ENCODE measurements at places on chromosomes 4 and X.
A peak's percentile ranks its signal among the peaks of the same experiment; 100 is the strongest.

DNA sequence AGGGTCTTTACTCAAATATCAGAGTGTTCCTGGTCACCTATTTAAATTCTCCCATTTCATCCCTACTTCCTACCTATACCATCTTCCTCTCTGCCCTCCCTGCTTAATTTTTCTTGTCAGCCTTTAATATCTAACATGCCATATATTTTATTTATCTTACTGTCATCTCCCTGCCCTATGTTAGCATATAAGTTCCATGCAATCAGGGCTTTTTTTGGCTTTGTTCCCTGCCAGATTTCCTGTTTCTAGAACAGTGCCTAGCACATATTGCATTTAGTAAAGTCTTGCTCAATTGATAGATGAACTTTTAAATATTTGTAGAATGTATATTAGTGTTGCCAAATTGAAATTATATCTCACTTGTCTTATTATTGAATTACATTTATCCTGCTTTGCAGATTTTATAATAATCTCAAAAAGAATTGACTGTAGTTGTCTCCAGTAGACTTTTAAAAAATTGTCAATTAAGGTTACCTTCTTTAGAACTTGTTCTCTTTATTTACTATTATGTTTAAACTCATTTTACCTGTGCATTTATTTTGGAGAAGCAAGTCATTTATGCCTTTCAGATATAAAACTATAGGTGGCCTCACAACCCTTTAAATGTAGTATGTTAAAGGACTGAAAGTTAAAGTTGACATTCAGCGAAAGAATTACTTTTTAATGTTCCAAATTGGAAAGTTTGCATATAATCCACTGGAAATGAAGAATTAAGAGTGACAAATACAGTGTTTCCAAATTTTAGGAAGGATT lies 108.2 kb upstream of the BMPR1B start:
- DNase-seq, result no peak

GRCh38 chr4:89889289-89889688 lies 5.4 kb upstream of the MMRN1 start:
- DNase-seq, result no peak

GRCh38 chr4:141078871-141079270 lies 54.4 kb downstream of the RNF150 start:
- no peak for DNase-seq

- peak; percentile 48 for DNase-seq
Measured at GRCh38 chrX:118824173-118824730, 628 bp downstream of the ZCCHC12 start.

DNA sequence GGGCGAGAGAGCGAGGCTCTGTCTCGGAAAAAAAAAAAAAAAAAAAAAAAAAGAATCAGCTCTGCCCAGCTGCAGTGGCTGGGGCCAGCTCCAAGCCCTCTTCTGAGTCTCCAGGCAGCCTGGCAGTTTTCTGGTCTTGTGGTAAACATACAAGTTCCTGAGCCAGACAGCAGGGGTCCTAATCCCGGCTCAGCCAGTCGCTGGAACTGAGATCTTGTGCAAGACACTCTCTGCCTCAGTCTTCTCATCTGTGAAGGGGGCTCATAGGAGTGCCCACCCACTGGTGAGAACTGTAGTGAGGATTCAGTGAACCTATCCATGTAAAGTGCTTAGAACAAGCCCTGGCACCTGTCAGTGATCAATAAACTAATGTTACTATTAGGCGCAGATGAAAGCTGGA lies 41.8 kb downstream of the C4orf50 start:
- no peak for DNase-seq

DNA sequence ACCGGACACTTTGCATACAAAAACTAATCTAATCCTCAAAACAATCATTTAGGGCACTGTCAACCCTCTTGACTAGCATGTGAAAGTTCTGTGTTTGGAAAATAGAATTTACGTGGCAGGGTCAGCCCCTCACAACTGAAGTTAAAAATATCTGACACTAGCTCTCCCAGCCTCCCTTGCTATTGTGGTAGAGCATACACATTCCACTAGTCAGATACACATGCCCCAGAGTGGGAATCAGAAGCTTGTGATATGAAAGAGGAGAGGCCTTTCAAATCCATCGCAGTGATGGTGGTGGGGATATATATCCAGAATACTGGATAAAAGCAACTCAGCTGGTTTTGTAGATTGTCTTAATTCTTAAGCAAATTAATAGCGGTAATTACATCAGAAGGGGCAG lies 205.7 kb upstream of the IL15 start:
- no peak for DNase-seq

- DNase-seq, result no peak
Measured at GRCh38 chr4:111811661-111812060, 333.6 kb upstream of the FAM241A start.

- no peak for DNase-seq
Measured at GRCh38 chr4:145483514-145483913, 1.9 kb downstream of the SMAD1 start.

- DNase-seq, result no peak
Measured at GRCh38 chr4:169337510-169337909, 66.8 kb upstream of the SH3RF1 start.

GRCh38 chr4:38664706-38665401 lies 855 bp downstream of the KLF3 start:
- peak; percentile 72 for DNase-seq

GRCh38 chr4:2075987-2076907 lies 17.1 kb downstream of the NAT8L start:
- no peak for DNase-seq

DNA sequence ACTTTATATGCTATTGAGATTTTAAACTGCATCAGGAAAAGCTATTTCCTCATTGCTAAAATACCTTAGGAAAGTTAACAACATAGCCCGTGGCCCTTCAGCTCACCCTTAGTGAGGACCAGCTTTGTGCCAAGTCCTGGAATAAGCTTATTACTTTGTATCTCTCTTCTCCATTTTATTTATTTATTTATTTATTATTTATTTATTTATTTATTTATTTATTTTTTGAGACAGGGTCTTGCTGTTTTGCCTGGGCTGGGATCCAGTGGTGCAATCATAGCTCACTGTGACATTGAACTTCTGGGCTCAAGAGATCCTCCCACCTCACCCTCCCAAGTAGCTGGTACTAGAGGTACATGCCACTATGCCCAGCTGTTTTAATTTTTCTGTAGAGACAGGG lies 6.3 kb downstream of the RHOXF1 start:
- DNase-seq, result no peak

GRCh38 chr4:74109870-74110605 lies 11.0 kb upstream of the CXCL2 start:
- DNase-seq, result no peak

- DNase-seq, result no peak
Measured at GRCh38 chrX:136812286-136812685, 31.6 kb upstream of the ARHGEF6 start.

DNA sequence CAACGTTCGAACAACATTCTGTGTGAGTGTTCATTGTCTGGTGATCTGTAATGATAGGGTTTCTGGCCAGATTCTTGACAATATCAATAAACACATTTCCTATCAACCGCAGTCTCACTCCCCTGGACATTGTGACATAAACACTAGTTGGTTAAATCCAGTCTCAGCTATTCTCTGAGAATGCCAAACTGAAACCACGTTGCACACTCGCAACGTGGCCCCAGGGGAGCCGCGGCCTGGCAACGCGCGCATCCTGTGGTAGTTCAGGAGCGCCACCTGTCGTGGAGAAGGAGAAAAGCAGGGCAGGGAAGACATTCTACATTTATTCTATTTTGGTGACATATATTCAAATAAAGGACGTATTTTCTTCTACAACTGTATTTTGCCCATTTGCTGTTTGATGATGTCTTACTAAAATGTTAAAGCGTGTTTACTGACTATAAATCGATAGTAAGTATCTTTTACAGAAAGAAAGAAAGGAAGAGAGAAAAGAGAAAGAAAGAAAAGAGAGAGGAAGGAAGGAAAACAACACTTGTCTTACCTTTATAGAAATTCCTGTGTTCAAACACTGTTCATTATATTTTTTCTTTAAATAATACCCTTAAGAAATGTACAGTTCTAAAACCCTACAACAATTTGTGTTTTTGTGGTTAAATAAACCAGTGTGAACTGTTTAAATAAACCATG lies 738.3 kb upstream of the FRG1 start:
- peak; percentile 72 for DNase-seq

- no peak for DNase-seq
Measured at GRCh38 chrX:133376422-133376821, 38.9 kb downstream of the GPC4 start.

GRCh38 chr4:15531792-15532191 lies 62.1 kb downstream of the CC2D2A start:
- DNase-seq, result no peak

DNA sequence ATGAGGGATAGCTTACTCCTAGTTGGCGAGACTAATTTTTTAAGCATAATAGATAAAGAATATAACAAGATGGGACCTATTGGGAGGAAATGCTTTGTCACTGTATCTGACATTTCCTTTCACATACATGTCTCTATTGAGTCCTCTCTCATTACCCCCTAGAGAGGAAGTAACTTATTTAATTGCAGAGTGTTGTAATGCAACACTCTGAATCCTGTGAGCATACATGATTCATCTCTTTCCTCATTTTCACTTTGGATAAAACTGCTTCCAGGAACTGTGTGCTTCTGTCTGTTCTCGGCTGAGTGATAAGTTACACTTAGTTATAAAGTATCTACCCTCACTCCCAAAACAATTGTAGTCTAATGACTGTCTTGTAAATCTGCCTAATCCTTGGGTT lies 266.1 kb upstream of the ANXA10 start:
- DNase-seq, result no peak

GRCh38 chr4:71609167-71609566 lies 174.7 kb downstream of the GC start:
- no peak for DNase-seq

- DNase-seq, result no peak
Measured at GRCh38 chr4:1373892-1374705, 27.1 kb downstream of the UVSSA start.

GRCh38 chrX:103688946-103689345 lies 2.4 kb upstream of the MORF4L2 start:
- DNase-seq, result no peak

DNA sequence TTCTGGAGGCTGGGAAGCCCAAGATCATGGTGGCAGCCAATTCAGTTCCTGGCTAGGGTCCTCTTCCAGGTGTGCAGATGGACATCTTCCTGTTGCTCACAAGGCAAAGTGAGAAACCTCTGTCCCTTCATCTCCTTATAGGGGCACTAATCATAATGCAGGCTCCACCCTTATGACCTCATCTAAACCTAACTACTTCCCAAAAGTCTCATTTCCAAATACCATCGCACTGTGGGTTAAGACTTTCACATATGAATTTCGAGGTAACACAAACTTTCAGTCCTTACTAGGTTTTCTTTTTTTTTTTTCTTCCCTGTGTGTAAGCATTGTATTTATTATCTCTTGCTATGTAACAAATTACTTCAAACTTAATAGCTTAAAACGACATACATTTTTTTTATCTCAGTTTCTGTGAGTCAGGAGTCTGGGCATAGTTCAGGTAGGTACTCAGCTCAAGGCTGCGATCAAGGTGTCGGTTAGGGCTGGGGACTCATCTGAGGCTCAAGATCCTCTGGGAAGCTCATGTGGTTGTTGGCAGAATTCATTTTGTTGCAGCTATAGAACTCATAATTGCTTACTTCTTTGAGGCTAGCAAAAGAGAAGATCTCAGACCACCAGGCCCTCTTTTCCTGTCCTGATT lies 204.7 kb upstream of the STK26 start:
- DNase-seq, result no peak

DNA sequence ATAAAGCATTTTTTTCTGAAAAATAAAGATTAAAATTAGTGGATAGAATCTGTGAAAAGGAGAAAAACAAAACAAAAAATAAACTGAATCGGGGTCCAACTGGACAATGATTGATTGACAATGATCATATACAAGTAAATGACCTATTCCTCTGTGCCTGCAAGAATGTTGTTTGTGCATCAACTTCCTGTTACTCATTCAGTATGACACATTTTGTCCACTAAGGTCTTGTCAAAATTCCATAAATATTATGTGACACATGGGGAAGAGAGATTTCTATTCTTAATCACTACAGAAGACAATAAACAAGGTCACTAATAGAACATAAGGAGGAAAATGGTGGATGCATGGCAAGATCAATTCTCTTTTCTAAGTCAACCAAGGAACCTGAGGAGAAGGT lies 54.9 kb downstream of the F8 start:
- no peak for DNase-seq

DNA sequence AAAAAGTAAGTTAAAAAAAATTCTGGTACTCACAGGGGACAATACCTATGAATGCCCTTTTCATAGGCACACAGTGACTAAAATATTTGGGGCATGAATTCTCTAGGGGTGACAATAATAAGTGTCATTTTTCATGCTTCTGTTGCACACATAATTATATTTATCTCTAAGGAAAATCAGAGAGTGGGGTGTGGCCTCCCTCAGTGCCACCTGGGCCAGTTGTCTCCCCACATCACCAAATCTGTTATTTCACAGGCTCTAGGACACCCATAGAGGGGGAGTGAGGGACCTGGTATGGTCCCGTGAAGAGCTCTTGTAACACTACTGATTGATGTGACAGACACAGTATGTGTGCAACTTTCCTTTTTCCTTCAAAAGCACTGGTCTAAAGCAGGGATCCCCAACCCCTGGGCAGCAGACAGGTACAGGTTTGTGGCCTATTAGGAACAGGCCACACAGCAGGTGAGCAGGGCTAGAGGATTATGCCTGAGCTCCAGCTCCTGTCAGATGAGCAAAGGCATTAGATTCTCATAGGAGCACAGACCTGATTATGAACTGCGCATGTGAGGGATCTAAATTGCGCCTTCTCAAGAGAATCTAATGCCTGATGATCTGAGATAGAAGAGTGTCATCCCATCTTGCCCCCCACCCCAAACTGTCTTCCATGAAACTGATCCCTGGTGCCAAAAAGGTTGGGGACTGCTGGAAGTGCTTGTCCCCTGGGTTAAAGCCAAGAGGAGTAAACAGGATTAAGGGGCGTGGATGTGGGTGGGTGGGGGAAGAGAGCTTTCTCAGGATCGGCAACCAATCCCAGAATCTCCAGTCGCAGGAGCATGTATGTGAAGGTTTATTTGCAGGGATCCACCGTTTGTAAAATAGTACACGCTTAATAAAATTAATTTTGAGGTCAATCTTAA lies 856 bp downstream of the SLC9B1 start:
- no peak for DNase-seq

- no peak for DNase-seq
Measured at GRCh38 chrX:105869701-105870100, 47.4 kb downstream of the NRK start.

DNA sequence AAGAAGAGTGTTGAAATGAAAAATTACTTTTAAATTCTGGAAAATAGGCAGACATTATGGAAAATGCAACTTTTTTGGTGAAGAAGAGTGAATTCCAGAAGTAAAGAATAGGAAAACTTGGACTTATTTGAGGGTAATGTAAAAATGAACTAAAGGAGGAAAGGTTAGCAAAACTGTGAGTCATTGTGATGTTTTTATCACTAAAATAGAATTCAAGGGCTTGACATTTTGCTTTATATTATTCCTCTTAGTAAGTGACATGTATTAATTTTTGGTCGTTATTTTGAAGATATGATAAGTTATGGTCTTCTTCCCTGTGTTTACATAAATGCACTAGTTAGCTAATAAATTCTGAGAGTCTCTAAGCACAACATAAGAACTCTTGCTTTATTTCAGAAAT lies 390.9 kb downstream of the FAT4 start:
- no peak for DNase-seq

- no peak for DNase-seq
Measured at GRCh38 chrX:115259238-115259875, 25.5 kb upstream of the LRCH2 start.

GRCh38 chr4:74166135-74166534 lies 8.2 kb downstream of the MTHFD2L start:
- no peak for DNase-seq

- no peak for DNase-seq
Measured at GRCh38 chr4:31283679-31284078, 563.5 kb downstream of the PCDH7 start.

Data from nephron progenitor cell (in vitro differentiated cells).